ENCODE measurements at places on chromosomes 3 and 15.

DNA sequence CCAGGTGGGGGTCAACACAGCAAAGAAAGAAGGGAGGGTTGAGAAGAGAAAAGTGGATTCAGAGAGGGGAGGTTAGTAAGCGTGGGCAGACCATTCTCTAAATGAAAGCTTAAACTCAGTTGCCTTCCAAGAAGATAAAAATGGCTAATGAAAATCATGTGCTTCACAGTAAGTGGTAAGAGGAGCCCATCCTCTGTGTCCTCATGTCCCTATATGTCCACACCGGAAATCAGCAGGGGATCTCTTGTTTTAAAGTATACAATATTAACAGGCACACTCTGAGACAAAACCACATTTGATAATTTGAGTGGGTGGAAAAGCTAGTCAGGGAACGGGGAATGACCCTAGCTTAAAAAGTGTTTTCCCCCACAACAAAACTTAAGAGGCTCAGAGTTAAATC lies 4.4 kb upstream of the FOXP1 start:
- DNase-seq, result no peak

- DNase-seq, result peak; percentile 74
Observed at GRCh38 chr15:31128919-31129768, 27.6 kb upstream of the TRPM1 start.

- DNase-seq, result no peak
Observed at GRCh38 chr3:106534206-106534605, 665.4 kb upstream of the CBLB start.

DNA sequence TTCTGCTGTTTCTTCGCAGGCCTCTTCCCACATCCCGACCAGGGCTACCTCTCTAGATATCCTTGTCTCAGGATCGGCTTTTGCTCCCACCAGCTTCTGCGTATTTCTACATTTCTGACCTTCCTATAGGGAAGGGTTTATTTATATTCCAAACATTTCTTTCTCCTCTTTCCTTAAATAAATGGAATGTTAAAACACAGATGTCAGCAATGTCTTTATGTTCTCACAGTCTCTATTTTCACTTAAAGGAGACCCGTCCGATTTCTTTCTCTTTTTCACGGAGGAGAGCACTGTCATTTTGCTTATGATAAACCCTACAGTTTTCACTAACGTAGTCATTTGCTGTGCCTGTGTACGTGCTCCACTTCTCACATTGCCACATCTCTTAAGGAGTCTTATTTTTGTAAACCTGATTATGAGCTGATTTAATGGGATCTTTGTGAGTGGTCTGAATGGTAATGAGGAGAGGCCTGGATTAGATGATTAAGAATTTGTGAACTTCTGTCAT lies 630 bp downstream of the KIF15 start:
- peak; percentile 50 for DNase-seq

GRCh38 chr15:69467636-69468035 lies 15.0 kb downstream of the RPLP1 start:
- no peak for DNase-seq

- peak; percentile 90 for DNase-seq
Observed at GRCh38 chr3:142929109-142929508, 34.4 kb downstream of the PAQR9 start.

DNA sequence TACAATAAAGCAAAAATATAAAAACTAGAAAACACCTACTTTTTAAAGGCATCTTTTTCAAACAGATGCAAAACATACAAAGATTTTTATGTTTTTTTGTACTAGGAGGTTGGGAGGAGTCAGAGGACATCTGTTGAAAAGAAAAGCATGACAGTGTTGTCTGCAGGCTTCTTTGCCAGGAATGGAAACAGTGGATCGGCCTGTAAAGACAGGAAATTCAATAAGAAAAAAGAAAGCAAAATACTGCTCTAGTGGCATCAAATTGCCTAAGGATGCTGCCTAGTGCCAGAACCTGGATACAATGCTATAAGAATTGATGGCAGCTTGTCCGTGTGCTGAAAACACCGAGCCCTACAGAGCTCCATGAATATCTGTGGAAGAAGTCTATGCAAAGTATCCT lies 69.9 kb downstream of the TBC1D5 start:
- DNase-seq, result no peak

- DNase-seq, result no peak
Observed at GRCh38 chr15:97082830-97083229, 752.3 kb downstream of the NR2F2 start.

Data from NCI-H82 (cell line).